ENCODE measurements at places on chromosomes 4 and X. TPM values are rescaled to one million over a fixed set of nuclear protein-coding genes. Genes with fewer than 3 reads are reported as not detected.

GAGE1 gene
- not detected for total RNA-seq

MAGEA2 gene
- total RNA-seq, result not detected

CT83 gene
- not detected for total RNA-seq

SPARCL1 gene
- 500 TPM for total RNA-seq

SATL1 gene
- total RNA-seq, result not detected

SMIM10 gene
- 6.4 TPM for total RNA-seq

SSX1 gene
- total RNA-seq, result not detected

AFM gene
- total RNA-seq, result not detected

PRRG1 gene
- total RNA-seq, result 15.9 TPM

BGN gene
- 42.2 TPM for total RNA-seq

MSN gene
- 131 TPM for total RNA-seq

GYG2 gene
- total RNA-seq, result 1.5 TPM

EGF gene
- 13.1 TPM for total RNA-seq

ACE2 gene
- total RNA-seq, result 16.6 TPM

GYPE gene
- 0.24 TPM for total RNA-seq

SHROOM4 gene
- total RNA-seq, result 10.8 TPM

SORCS2 gene
- 1.1 TPM for total RNA-seq

FAAH2 gene
- 0.24 TPM for total RNA-seq

GNRHR gene
- total RNA-seq, result not detected

PRKG2 gene
- 0.05 TPM for total RNA-seq

GIMD1 gene
- not detected for total RNA-seq

UNC5C gene
- total RNA-seq, result 2.1 TPM

ERCC6L gene
- total RNA-seq, result 0.14 TPM

RIPPLY1 gene
- not detected for total RNA-seq

FAM149A gene
- 13.9 TPM for total RNA-seq

CCKAR gene
- total RNA-seq, result not detected

GUCY1B1 gene
- total RNA-seq, result 32.6 TPM

TREX2 gene
- total RNA-seq, result not detected

REPS2 gene
- total RNA-seq, result 10.1 TPM

FGA gene
- total RNA-seq, result not detected

XPNPEP2 gene
- 0.68 TPM for total RNA-seq

UGT2A2 gene
- total RNA-seq, result not detected

JCHAIN gene
- total RNA-seq, result 6.5 TPM

RASL11B gene
- 3.7 TPM for total RNA-seq

TECRL gene
- total RNA-seq, result 1,120 TPM

ARR3 gene
- total RNA-seq, result not detected

EVC gene
- total RNA-seq, result 6.7 TPM

USP17L12 gene
- total RNA-seq, result not detected

DDIT4L gene
- 0.43 TPM for total RNA-seq

FRG1 gene
- total RNA-seq, result 38.4 TPM

EREG gene
- not detected for total RNA-seq

TLR8 gene
- total RNA-seq, result 1.5 TPM

CFI gene
- 11.5 TPM for total RNA-seq

MTTP gene
- total RNA-seq, result 3.9 TPM

PIR gene
- 13.2 TPM for total RNA-seq

SMIM10L2A gene
- 1.3 TPM for total RNA-seq

NCAPG gene
- 1.2 TPM for total RNA-seq

DOCK11 gene
- 6.9 TPM for total RNA-seq
